Foreskin fibroblast (primary cell): ENCODE measurements at places on chromosomes 1 and 21.

- DNase-seq: no peak
Observed at GRCh38 chr1:22607154-22607553, 29.3 kb upstream of the C1QA start.

DNA sequence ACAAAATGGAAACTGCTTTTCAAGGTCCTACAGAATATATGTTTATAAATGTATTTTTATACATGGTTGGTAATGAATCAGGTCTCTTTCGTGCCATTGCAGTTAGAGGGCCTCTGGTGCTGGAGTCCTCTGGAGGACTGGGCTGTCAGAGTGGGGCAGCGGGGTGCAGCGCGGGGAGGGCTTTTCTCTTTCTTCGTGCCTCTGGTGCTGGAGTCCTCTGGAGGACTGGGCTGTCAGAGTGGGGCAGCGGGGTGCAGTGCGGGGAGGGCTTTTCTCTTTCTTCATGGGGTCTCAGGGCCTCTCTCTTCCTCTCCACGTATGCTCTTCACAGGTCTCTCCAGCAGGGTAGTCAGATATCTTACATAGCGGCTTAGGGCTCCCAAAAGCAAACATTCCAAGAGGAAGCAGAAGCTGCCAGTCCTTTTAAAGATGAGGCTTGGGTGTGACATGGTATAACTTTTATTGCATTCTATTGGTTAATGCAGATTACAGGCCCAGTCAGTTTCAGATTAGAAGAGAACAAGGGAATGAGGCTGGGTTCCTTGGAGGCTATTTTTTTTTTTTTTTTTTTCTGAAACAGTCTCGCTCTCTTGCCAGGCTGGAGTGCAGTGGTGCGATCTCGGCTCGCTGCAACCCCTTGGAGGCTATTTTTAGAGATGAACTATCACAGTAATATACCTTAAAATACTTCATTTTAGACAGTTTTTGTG, 13.1 kb downstream of the SDCCAG8 start:
- DNase-seq: no peak

DNA sequence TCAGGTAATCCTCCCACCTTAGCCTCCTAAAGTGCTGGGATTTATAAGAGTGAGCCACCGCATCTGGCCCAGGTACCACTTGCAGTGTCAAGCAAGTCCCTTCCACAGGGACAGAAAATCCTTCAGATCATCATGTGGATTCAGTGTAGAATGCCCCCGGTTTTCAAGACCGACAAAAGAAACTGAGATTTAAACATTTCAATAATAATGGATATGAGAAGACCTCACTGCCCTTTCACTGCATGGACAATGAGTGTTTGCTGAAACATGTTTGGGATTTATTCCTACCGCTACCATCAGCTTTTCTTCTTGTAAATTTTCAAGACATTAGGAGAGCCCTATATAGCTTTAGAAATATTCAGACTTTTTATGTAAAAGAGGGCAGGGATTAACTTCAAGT, 41.5 kb downstream of the HTR6 start:
- no peak for DNase-seq

DNA sequence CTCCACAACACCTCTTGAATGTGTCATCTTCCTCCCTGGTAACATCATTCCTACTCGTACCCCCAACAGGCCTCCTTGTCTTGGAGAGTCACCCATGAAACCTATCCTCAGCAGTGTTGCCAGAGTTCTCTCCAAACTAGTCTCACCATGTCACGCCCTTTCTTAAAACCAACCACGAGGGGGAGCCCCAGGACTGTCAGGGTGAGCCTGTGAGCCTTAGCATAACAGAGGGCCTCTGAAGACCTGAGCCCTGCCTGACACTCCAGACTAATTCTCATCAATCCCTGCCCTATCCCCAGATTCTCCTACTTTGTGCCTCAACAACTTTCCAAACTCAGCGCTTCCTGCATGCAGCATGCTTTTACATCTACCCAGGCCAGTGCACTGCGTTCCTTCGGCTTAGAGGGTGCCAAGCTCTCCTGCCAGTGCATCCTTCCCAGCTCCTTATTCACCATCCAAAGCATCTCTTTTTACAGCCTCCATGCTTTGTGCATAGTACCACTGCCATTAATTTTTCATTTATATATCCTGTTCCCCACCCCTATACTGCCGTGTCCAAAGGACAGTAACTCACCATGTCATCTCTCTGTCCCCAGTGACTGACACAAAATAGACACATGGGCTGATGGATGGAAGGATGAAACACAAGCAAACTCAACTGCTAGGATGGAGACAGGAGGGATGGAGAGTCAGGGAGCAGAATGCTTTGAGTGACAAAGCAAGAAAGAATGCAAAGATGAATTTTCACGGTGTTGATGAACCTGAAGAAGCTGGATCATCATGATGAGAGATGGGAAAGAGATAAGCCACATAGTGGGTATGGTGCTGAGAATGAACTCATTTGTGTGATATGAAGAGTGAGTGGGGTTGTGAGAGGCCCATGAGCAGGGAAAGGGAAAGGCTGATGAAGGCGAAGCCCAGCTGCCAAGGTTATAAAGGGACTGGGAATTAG, 34.0 kb downstream of the ZNF697 start:
- DNase-seq: peak; percentile 77

- DNase-seq: no peak
Observed at GRCh38 chr1:183263886-183264602, 78.0 kb downstream of the LAMC2 start.

DNA sequence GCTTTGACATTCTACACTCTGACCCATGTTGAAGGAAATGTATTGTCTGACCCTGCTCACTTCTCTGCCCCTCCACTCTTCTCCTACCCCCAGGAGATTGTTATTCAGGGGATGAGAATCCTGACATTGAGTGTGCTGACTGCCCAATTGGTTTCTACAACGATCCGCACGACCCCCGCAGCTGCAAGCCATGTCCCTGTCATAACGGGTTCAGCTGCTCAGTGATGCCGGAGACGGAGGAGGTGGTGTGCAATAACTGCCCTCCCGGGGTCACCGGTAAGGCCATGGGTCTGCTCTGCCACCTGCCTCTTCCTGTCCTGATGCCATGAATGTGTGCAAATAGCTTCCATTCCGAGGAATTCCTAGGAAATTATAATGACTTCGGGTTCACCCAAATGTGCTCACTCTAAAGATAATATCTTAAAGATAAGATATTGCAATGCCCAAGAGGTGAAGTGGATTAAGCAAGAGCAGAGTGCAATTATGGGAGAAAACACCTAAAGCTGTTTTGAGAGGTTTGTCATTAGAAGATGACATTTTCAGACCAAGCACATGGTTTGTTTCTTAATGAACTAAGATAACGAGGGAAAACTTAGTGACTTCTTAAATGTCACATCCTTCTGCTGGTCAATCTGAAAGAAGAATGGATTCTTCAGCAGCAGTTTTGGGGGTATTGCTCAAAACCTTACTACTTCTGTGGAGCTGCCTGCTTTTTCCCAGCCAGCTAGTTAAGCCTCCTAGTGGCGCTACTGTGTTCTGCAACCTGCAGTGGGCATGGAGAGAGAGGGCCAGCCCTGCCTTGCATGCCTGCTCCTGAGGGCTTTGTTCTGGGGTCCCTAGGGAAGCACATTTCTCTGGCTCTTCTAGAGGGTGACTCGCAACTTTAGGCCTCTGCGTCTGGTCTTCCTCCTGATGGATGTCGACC, 41.6 kb downstream of the LAMC2 start:
- DNase-seq: no peak

DNA sequence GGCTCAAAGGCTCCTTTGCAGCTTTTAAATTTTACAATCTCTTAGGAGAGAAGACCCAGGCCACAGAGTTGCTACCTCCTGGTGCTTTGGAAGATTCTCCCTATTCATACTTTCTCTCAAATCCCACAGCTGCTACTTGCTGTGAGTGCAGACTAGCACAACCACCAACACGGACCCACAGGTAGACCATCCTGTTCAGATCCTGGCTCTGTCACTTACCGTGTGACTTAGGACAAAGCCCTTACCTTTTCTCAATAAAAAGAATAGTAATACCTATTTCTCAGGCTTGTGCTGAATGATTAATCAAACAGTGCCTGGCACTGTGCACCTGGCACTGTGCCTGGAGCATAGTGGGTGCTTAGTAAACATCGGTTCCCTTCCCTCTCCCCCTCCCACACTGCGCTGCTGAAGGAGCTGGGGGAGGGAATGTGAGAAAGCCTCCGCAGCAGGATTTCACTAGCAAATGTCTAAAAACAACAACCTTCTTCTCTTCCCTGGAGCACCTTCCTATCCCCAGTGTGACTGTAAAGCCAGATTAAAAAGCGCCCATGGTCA, 81.7 kb downstream of the PGM1 start:
- no peak for DNase-seq

DNA sequence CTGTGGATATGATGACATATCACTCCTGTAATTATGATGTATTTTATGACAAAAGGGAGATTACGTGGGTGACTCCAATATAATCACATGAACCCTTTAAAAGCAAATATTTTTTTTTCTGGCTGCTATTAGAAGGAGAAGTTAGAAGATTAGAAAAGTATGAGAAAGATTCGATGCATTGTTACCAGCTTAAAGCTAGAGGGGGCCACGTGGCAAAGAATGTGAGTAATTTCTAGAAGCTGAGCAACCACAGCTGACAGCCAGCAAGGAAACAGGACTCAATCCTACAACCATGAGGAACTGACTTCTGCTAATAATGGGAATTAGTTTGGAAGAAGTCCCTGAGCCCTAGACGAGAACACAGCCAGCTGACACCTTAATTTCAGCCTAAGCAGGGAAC, 56.3 kb upstream of the C1orf87 start:
- peak; percentile 20 for DNase-seq

GRCh38 chr1:54335011-54335754, 71.0 kb downstream of the SSBP3 start:
- DNase-seq: peak; percentile 80

- peak; percentile 40 for DNase-seq
Observed at GRCh38 chr1:58746757-58747156, 37.1 kb downstream of the JUN start.

DNA sequence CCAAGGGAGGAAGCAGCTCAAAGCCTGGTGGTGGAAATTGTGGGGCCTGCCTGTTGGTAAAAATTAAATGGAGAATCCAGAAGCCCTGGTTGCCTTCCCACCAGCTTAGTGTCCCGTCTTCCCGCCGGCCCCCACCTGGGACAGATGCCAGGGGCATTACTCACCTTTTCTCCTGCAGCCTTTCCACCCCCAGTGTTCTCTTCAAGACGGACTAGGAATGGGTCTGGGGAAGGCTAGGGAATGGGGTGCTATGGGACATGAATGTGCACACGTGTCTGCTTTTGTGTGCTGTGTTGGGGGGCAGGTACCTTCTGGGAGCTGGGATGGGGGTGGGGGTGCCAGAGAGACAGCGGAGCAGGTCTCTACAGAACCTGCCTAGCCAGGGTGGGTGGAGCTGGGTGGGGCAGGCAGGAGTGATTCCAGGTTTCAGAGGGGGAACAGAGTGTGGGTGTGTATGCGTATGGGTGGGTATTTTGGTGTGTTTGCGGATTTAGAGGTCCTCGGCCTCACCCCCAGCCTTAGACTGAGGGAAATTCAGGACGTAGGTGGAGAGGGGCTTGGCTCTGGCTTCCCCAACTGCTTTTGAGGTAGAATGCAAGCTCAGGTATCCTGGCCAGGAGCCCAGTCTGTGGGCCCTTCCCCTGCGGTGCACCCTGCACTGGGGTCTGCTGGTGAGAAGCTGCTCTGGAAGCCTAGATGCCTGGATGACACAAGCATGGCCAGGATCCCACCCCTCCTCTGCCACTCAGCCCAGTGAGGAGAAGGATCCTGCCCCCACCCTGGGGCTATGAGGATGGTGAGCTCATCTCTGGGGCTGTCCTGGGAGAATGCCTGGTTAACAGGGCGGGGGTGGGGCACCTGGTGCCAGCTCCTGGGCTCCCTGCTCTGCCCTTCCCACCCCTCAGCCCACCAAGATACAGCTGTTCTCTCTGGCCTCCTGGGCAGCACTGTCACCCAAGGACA, 7.8 kb downstream of the VANGL2 start:
- DNase-seq: no peak

- DNase-seq: no peak
Observed at GRCh38 chr1:228045871-228046270, 36.6 kb upstream of the ARF1 start.

GRCh38 chr1:232629250-232630046, 485 bp downstream of the SIPA1L2 start:
- DNase-seq: peak; percentile 35

GRCh38 chr1:187280031-187280430, 451.3 kb downstream of the PLA2G4A start:
- no peak for DNase-seq
